ENCODE measurements at places on chromosomes 2 and 18.

DNA sequence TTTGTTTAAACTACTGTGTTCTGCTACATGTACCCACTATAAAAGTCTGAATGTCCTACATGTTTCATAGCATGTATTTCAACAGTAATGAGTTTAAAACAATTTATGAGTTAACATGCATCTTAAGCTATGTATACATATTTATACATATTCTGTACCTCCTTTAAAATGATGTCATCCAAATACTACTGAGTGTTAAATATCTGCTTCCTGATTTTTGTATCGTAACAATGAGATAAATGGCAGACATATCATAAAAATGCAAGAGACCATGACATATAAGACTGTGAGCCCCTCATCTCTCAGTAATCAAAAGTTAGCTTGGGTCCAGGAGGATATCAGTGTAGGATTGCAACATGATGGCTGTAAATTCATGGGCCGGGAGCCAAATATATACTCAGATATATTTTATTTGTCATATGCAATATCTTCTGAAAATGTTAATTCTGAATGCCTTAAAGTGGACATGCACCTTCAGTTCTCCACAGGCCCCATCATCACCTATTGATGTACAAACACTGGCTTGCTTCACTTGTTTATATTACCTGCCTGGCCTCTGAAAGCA lies 3.6 kb downstream of the COL5A2 start:
- no peak for DNase-seq

DNA sequence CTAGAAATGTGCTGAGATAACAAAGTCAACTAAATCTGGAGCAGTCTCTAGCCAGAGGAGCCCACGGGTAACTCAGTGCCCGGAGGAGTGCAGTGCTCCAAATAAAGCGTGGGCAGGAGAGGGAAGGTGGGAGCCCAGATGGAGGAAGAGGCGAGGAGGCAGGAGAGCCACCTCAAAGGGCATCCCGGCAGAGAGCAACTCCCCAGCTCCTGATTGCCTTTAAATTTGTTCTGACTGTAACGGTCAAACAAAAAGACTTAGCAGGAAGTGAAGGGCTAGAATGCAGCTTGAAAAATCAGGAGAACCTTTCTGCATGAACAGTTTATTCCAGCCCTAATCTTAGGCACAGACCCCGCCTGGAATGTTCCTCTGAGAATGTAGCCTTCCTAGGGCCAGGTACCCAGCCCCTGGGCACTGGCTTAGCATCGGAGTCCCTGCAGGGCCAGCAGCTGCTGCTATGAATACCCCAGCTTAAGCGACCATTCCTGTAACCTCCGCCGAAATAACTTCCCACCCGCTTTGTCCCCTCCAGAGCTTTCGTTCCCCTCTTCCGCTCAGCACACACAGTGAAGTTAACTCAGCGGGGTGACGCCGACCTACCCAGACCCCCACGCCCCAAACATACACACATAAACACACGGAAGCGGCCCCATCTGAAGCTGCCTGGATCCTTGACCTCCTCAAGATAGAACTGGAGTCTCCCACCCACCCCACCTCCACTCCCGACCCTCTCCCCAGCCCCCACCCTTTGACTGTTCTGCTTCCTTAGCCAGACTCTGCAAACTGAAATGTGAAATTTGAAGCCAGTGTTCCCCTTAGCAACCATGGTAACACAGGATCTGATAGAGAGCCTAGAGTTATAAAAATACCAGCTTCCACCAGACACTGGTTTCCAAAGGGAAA lies 123.2 kb downstream of the SMAD7 start:
- no peak for DNase-seq

- DNase-seq = no peak
These were observed 13.7 kb downstream of the LDLRAD4 start for GRCh38 chr18:13232086-13232917.

DNA sequence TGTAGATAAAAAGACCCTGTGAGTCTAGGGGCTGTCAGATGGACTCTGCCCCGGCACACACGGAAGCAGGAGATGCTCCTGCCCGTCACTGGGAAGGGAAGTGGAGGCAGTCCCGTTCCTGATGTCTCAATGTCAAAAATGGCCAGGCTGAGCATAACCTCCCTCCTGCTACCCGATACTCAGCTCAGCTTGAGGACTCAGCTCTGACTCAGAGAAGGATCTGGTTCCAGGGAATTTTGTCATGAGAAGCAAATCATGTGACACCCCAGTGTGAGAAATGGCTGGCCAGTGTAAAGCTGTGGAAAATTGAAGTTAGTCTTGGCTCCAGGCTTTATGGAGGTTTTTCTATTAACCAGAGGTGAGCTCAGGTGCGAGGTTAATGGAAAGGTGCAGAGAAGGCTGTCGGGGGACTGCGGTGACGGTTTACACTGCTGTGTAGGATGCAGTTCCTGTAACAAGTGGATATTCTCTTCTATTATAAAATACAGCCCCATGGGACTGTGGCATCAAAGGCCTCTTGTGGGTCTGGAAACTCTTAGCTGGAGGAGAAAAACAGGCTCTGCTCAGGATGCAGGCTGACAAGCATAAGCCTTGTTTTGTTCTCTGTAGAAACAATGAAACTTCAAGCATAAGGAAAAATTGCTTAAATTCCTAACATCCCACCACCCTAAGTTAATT lies 24.7 kb upstream of the AGAP1 start:
- DNase-seq = no peak

GRCh38 chr2:74708883-74709282 lies 54.8 kb downstream of the SEMA4F start:
- DNase-seq = no peak

- DNase-seq = no peak
These were observed 950.0 kb upstream of the NXPH2 start for GRCh38 chr2:139730197-139730596.

DNA sequence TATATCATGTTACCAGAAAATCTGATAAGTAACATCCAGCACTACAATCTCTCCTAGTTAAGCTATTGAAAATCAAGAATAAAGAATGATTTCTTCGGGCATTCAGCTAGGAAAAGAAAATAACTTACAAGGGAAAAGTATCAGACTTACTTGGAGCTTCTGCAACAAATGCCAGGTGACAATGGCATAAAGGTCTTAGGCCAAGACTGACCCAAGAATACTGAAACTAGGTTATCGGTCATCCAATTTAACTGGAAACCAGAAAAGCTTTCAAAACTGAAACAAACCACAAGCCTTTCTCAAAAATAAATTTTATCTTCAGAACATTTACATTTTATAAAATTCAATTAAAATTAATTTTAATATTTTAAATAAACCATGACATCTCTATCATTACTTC lies 214.0 kb upstream of the CCDC68 start:
- DNase-seq = no peak

DNA sequence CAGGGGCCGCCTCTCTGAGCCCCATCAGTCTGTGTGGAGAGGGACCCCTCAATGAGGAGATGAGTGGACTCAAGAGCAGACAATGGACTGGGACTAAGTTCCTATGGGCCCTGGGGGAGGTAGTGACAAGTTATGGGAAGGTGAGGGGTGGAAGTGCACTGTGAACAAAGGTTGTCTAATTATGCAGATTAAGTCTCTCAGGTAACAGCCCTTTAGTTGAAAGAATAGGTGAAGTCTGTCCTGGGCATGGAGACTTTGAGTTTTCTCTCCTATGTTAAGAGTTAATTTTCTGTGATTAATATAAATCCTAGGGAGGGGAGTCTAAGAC lies 243.8 kb downstream of the FAM210A start:
- no peak for DNase-seq

GRCh38 chr2:113237604-113238160 lies 41.0 kb downstream of the PAX8 start:
- DNase-seq = no peak

- no peak for DNase-seq
These were observed 101.7 kb downstream of the GAREM1 start for GRCh38 chr18:32368991-32369390.

GRCh38 chr18:80202264-80202998 lies 44.9 kb downstream of the PARD6G start:
- no peak for DNase-seq

DNA sequence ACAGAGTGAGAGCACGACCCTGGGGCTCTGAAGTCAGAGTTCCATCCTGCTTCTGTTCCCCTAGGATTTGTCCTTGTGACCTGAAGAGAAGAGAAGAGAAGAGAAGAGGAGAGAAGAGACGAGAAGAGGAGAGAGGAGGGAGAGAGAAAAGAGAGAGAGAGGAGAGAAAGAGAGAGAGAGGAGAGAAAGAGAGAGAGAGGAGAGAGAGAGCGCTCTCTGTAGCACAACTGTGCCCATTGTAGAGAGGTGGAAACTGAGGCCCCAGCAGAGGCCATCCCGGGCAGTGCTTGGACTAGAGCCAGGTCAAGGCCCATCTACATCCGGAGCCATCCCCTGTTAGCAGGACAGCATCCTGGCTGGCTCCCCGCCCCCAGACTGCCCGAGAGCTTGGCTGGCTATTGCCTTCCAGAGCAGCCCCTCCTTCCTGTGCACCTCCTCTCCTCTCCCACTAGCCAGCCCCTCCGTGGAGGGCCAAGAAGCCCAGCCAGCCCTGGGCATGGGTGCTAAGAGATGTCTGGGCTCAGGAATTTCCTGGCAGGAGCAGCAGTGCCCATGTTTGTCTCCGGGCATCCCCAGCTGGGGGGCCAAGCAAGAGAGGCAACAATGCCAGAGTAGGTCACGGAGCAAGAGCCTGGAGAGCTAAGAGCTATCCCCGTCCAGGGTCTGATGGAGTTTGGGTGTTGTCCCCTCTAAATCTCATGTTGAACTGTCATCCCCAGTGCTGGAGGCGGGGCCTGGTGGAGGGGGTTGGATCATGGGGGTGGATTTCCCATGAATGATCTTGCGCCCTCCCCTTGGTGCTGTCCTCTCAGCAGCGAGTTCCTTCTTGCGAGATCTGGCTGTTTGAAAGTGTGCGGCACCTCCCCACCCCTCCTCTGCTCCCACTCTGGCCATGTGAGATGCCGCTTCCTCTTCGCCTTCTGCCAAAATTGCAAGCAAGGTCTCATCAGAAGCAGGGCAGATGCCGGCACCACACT lies 18.2 kb upstream of the GPR55 start:
- DNase-seq = no peak
